Epithelial cell of prostate (primary cell): ENCODE measurements at places on chromosomes 12 and 14.
A peak's percentile ranks its signal among the peaks of the same experiment; 100 is the strongest.

DNA sequence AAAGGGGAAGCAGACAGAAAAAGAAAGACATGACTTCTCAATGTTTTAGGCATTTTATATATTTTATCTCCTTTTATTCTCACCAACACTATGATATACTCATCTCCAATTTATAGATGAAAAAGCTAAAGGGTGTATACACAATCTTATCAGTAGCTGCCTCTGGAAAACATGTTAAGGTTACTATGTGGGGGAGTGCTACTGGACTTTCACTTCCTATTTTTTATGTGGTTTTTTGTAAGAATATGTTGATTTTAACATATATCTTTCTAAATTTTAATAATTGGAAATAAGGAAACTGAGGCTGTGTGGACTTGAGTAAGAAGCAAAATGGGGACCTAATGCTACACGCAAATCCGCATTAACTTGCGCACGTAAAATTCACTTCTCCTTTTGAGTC is 99.6 kb upstream of the PDE3A start:
- no peak for DNase-seq

DNA sequence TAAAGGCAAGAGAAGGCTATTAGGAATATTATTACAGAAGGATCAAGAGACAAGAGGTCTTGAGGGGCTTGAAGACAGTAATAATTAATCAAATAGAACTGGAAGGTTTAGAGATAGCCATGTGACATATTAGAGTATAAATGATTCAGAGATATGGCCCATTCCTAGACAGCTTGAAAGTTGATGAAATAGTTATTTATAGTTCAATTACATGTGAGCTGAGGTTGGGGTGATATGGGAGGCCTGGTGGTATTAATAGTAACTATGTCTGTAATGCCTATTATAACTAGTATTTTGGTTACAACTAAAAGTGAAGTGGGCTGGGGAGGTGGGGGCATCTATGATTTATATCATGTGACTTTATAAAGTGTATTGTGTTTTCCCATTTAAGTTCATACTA is 14.1 kb upstream of the MIS18BP1 start:
- DNase-seq: no peak

- DNase-seq: peak; percentile 10
Measured at GRCh38 chr12:73863546-73863945, 674.1 kb upstream of the ATXN7L3B start.

GRCh38 chr12:75337905-75338304 is 3.4 kb downstream of the GLIPR1L1 start:
- no peak for DNase-seq

DNA sequence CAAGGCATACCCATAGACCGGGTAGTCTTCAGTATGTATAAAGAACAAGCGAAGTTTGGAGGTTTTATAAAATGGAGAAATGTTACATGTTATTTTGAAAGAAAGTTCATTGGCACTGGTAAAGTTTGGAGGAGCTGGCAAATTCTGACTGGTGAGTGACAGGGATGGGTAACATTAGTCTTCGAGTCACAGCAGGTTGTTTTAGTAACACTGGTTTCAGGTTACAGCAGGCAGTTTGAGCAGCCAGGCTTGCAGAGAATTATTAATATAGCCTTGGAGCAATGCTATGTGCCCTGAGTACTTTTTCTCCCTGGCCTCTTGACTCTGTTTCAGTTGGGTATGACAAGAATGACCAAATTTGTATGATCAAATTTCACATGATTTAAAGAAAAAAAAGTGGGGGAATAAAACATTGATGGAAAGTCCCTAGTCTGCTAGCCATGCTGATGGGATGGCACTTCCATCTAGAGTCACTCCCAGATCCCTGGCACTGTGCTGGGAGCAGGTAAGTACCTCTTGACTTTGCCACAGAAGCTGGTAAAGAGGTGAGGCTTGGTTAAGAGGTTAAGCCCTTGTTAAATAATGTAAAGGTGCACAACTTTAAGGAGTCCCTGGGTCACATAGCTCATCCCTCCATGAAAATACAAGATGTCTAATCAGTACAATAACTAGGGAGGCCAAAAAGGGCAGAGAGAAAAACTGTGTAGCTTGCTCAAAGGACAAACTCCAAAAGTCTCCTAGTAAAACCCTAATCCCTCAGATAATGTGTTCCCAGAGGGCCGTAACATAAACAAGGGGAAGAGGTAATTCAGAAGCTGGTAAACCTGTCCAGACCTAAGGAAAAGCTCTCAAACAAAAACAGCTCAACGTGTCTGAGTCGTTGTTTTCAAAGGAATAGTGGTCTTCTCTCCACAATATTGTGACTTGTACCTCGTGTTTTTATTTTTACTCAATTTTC is 12.7 kb upstream of the SVOP start:
- DNase-seq: no peak

DNA sequence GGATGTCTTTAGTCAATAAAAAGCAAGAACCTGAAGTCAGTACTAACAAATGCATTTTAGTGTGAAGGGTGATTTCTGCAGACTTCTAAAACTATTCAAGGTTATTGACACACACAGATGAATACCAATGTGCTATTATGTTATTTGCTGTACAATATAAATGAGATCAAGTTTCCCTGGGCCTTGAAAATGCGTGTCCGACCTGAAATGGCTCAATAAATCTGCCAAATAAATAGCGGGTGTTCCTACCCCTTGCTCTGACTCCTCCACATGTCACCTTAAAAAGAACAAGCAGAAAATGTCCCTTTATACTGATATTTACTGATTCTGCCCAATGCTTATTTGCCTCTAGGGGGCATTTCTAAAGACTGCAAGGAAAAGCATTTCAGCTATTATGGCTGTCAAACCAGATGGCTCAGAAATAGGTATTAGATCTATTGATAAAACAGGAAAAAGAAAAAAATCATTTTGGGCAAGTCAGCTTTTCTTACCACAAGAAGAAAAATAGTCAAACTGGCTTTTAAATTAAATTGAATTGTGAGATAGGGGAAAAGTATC is 367.3 kb upstream of the KITLG start:
- DNase-seq: no peak

DNA sequence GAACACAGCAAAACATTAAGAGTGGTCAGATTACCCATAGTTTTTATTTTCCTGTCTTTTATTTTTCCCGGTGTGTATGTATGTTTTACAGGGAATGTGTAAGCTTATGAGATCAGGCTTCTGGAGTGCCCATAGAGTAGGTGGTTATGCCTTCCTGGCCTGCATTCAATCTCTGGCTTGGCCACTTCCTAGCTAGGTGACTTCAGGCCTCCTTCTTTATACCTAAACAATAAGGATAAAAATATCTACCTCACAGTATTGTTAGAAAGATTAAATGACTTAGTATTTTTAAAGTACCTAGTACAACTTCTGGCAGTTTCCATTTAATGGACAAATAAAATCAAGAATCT is 42.4 kb downstream of the ITPR2 start:
- DNase-seq: no peak
